ENCODE measurements at places on chromosomes 13 and 19. TPM values are rescaled to one million over a fixed set of nuclear protein-coding genes. Genes with fewer than 3 reads are reported as not detected.

- H3K4me1 ChIP-seq = no peaks in the 10 kb centered on the region
- H3K4me3 ChIP-seq = no peak overlapping the region
- no peaks in the 10 kb centered on the region for H3K36me3 ChIP-seq
- no peaks in the 10 kb centered on the region for H3K27me3 ChIP-seq
- H3K27ac ChIP-seq = no peak overlapping the region
Measured at GRCh38 chr13:109403012-109403421, 383.4 kb downstream of the IRS2 start.

DNA sequence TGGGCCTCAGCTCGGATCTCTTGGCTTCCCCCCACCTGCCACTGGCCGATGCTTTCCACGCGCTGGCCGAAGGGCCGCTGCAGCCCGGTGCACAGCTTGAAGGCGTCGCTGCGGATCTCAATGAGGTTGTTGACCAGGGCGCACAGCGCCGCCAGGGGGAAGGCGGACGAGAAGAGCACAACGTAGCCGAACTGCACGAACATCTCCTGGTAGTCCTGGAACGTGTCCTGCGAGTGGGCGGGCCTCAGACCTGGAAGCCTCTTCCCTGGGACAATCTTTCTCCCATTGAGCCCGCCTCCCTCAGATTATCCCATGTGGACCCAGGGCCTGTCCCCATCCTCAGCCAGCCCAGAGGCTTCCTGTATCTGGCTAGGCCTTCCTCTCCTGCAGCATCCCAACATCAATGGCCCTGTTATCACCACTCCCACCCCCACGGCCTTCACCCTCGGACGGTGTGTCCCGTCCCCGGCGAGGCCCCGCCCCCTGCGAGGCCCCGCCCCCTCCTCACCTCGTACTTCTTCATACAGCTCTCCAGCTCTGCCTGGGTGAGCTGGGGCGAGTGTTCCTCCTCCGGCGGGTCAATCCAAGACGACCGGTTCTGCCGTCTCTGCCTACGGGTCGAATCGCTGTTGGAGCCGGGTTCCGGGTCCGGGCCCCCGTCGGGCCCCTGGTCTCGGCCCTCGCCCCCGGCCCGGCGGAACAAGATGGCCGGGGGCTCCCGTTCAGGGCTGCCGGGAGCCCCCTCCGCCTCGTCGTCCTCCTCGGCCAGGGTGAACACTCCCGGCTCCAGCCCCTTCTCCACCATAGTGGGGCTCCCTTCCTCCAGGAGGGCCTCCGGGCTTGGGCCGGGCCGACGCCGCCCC is 6.8 kb downstream of the ANO8 start:
- DNase-seq = peak; percentile 89
- no peak overlapping the region for H3K27ac ChIP-seq
- H3K4me3 ChIP-seq = peak overlapping the region; percentile 11

DNA sequence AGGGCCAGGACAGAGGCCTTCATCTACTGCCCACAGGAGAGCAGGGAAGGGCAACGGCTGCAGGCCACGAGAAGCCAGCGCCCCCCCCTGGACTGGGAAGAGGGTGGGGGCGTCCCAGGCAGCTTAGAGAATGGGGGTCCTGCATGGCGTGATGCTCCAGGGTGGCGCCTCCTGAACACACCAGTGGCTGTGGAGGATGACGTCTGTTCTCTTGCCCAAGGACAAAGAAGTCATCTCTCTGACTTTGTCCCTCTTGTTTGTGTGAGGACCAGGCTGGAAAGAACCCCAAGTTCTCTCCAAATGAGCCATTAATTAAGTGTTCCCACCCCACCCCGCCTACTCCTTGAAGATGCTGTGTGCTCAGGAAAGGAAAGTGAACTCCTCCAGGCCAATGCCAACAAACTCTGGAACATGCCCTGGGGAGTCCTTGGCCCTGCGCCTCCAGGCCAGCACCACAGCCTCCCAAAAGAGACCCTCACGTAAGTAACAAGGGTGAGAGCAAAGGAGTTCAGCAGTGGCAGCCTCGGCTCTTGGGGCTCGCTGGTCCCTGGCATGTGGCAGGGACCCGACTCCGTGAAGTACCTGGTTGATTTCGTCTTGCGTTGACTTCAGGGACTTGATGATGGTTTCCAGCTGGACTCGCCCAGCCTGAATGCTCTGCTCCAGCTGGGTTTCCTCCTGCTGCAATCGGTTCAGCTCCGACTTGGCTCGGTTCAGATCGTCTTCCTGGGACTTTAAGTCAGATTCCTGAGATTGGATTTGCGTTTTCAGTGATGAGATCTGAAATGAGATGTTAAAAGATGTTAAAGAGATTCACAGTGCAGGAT is 68.4 kb downstream of the EPS15L1 start:
- H3K36me3 ChIP-seq = peaks cover 38% of the 10 kb centered on the region
- H3K27ac ChIP-seq = peak overlapping the region; percentile 42
- H3K4me1 ChIP-seq = no peaks in the 10 kb centered on the region
- peak; percentile 90 for DNase-seq
- no peak overlapping the region for H3K4me3 ChIP-seq

KLK5 gene
- not detected for total RNA-seq

SLAIN1 gene
- 19.3 TPM for total RNA-seq

GRCh38 chr13:51747438-51748434 is 56.2 kb downstream of the DHRS12 start:
- no peak overlapping the region for H3K4me3 ChIP-seq
- DNase-seq = no peak
- peak overlapping the region; percentile 9 for H3K27ac ChIP-seq
- H3K4me1 ChIP-seq = no peaks in the 10 kb centered on the region

PDE4A gene
- 14.1 TPM for total RNA-seq

- no peak for DNase-seq
- H3K4me1 ChIP-seq = peaks cover 16% of the 10 kb centered on the region
- no peak overlapping the region for H3K4me3 ChIP-seq
- H3K36me3 ChIP-seq = no peaks in the 10 kb centered on the region
- H3K27me3 ChIP-seq = peaks cover 99% of the 10 kb centered on the region
Measured at GRCh38 chr19:55146078-55146704, 2.8 kb downstream of the TNNT1 start.

- no peak overlapping the region for H3K4me3 ChIP-seq
- no peak overlapping the region for H3K27ac ChIP-seq
- H3K27me3 ChIP-seq = no peaks in the 10 kb centered on the region
- DNase-seq = no peak
- peaks cover 6% of the 10 kb centered on the region for H3K4me1 ChIP-seq
Measured at GRCh38 chr19:47005873-47006272, 13.8 kb upstream of the NPAS1 start.

DNA sequence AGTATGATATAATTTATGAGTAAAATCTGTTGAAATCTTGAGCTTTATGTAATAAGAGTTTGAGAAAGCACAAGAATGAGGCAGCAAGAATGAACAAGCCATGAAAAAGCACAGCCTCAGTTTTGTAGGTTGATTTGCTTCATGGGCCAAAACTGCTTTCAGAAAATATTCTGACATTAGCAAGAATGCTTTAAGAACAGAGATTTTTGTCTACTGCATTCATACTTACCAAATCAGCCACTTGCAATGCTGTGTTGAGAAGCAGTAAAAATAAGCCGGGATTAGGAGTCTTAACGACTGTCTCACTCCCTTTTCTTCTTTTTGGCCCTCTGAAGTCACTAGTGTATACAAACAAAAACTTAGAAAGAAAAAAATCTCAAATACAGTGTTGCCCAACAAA is 114.5 kb downstream of the POSTN start:
- H3K4me1 ChIP-seq = peaks cover 56% of the 10 kb centered on the region
- no peak for DNase-seq
- H3K36me3 ChIP-seq = no peaks in the 10 kb centered on the region
- no peak overlapping the region for H3K4me3 ChIP-seq
- H3K27ac ChIP-seq = peak overlapping the region; percentile 61
- no peaks in the 10 kb centered on the region for H3K27me3 ChIP-seq

SEMA6B gene
- 1.4 TPM for total RNA-seq

- H3K27ac ChIP-seq = no peak overlapping the region
- no peaks in the 10 kb centered on the region for H3K27me3 ChIP-seq
- DNase-seq = no peak
- H3K36me3 ChIP-seq = no peaks in the 10 kb centered on the region
- no peaks in the 10 kb centered on the region for H3K4me1 ChIP-seq
- H3K4me3 ChIP-seq = no peak overlapping the region
Measured at GRCh38 chr19:48239582-48240141, 16.1 kb downstream of the CARD8 start.
